ENCODE measurements at places on chromosomes 12 and 14. TPM values are rescaled to one million over a fixed set of nuclear protein-coding genes. Genes with fewer than 3 reads are reported as not detected.

GTF2H3 gene
- 56.3 TPM for total RNA-seq

SYCP3 gene
- total RNA-seq = not detected

MYG1 gene
- total RNA-seq = 74.0 TPM

- no peak for DNase-seq
Observed at GRCh38 chr12:7012024-7012607, 6.2 kb downstream of the LPCAT3 start.

DNA sequence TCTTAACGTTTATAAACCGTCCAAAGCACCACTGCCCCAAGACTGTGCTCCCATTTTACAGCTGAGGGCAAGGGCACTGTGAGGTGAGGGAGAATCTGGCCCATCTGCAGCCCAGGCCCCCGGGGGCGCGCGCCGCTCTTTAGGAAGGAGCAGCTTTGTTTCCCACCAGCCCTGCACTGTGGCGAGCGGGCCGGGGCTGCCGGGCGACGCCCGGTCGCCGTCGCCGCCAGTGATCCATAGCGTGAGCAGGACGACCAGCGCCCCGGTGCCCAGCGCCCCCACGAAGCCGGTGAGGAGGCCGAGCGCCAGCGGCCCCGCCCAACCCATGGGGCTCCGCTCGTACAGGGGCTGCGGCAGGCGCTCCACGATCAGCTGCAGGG lies 34.6 kb downstream of the FIGNL2 start:
- DNase-seq = no peak

DNA sequence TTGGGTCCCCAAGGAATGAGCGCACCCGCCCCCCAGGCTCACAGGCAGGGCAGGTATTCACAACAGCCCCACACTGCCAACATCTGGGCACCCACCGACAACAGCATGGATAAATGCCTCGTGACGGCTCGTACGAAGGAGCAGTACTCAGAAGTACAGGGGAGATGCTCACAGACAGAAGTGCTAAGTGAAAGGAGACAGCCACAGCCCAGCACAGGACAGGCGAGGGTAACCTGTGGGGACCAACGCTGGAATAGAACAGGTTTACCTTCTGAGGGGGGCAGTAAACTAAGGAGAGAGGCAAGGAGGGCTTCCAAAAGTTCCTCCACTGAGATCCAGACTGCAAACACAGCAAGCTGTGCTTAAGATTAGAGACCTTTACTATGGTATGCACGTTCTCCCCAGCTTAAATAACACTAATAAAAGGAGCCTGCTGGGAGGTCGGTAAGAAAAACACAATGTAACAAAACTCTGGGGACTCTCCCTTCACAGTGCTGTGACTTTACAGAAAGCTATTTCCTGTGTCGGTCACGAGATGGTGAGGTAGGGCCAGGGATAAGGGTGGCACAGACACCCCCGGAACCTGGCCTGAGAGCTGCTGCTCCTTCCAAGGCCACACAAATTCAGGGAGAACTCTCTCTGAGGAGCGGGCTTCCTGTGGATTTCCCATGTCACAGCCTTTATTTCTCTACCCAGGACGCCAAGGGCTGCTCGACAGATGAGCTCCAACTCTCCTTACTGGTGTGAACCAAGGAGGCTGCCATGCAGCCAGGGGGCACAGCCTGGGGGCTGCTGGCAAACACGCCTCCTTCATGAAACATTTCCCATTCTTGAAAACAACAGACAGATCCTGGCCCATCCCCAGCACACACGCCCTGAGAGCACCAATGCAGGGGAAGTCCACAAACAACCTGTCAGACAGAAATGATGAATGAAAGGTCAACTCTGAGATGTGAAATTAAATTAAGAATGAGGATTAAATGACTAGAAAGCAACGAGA lies 26.3 kb downstream of the SLC15A4 start:
- peak; percentile 93 for DNase-seq

DNA sequence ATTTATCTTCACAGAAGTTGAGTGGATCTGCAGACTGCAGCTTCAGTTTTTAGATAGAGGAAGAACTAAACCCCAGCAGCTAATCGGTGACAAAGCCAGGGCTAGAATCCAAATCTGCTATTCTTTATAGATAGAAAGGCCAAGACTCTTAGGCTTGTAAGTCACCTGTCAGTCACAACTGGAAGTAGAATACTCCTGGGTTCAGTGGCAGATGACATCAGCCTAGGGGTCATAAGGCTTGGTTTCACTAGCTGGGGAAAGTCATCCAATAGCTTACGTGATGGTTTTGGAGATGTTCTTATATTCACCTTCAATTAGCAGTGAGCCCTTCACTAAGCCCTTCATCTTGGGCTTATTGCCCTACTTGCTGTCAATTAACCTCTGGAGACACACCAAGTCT lies 93.4 kb downstream of the APAF1 start:
- no peak for DNase-seq

DNA sequence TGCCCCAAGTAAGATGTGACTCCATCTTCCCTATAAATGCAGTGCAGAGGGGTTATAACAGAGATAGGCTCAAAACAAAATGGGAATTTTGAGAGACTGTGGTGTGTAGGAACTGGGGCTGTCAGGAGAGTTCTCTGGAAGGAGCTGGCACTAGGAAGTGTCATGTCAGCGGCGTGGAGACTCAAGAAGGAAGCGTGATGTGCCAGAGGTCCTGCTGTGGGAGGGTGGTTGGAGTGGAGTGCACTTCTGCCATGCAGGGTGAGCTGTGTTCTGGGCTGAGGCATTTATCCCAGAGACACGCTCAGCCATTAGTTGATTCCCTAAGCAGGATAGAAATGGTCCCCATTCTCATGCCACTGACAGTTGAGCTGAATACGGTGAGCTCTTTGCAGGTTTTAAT lies 19.0 kb downstream of the GLT1D1 start:
- DNase-seq = no peak

DNA sequence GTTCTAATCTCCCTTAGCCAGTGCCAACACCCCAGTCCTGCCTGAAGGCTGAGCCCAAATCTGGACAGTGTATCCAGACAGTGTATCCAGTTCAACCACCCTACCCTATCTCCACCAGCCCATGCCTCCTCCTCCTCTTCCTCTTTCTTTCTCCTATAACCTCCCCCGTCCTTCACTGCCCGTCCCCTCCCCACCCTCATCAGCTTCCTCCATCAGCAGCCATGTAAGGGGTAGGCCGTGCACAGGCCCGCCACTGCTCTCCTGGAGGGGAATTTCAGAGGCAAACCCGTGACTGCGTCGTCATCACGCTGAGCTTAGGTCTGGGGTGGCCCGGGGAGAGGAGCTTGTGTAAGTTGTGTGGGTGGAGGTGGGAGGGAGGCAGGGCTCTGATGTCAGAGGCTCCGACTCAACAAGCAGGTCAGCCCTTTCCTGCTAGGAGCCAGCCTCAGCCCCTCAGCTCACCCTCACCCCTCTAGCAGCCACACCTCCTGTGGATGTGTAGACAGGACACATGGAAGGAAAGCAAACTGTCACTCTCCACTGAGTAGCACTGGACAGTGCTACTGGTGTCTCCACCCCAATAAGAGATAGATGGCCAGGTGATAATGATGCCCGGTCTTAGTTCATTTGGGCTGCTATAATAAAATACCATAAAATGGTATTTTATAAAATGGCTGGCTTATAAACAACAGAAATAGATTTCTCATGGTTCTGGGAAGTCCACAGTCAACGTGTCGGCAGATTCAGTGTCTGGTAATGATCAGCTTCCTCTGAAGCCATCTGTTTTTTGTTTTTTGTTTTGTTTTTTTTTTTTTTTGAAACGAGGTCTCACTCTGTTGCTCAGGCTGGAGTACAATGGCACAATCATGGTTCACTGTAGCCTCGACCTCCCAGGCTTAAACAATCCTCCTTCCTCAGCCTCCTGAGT lies 50.5 kb downstream of the IRF2BPL start:
- no peak for DNase-seq

DNA sequence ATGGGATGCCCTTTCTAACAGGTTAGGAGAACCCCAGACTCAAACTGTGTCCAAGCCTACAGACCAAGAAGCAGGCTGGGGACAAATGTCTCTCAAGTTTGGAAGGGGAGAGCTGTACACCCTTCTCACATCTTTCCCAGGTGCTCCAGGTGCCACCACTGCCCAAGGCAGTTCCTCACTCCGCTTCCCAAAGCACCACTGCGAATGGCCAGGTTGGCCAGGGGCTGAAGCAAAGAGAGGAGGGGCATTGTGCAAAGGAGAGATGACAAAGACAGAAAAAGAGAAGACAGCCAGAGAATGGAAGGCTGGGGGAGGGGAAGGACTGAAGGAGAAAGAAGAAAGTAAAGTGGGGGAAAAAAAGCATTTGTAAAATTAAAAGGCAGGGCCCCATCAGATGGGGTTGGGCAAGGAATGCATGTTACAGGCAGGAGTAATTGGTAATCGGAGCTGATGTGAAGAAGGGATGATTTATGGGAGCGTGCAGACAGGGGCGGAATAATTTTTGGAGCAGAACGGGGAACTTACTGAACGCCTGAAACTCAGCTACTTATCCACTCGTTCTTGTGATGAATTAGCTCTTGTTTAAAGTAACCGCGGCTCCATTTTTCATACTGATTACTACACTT lies 165.8 kb downstream of the ESRRB start:
- DNase-seq = no peak

DNA sequence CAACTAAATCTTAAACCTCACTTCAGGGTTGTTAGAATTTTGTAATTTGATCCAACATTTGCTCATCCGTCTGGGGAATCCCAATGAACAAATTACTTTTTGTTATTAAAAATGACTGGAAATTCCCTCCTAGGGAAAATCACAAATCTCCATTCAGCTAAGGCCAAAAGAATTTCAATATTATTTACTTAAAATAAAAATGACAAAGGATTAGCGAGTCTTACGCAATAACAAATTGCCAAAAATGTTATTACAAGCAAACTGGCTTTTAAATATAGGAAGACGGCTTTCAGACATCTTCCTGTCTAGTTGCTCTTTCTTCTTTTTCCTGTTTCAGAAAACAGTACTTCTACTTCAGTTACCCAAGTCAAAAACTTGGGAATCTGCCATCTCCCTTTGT lies 92.4 kb upstream of the TSPAN8 start:
- DNase-seq = peak; percentile 11

DNA sequence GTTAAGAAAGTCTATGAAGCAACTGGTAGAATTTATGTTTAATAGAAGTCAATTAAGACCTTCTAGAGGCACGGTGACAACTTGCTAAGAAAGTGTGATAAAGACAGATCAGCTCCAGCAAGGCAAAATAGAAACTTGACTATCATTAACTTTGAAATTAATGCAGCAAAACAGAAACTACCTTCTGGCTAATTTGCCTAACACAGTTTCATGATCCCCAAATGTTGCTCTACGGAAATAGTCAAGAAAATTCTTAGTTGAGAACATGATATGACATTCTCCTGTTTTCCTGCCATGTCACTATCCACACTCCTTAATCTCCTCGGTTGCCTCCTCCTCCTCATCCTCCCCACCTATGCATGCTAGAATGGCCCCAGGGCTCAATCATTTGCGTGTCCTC lies 4.2 kb downstream of the DENND5B start:
- DNase-seq = no peak

DNA sequence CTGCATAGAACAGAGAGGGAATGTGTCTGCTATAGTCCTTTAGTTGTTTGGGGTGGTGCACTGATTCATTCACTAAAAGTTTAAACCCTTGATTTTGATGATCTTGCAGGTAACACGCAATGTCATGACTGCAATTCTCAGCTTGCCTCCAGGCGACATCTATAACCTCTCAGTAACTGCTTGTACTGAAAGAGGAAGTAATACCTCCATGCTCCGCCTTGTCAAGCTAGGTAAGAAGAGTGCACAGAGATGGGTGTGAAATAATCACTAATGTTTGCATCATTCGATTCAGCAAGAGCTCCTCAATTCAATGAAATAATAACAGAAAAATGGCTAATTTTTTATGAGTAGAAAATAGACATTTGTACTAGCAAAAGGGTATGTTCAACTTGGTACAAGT lies 203.7 kb downstream of the PTPRO start:
- DNase-seq = no peak

DNA sequence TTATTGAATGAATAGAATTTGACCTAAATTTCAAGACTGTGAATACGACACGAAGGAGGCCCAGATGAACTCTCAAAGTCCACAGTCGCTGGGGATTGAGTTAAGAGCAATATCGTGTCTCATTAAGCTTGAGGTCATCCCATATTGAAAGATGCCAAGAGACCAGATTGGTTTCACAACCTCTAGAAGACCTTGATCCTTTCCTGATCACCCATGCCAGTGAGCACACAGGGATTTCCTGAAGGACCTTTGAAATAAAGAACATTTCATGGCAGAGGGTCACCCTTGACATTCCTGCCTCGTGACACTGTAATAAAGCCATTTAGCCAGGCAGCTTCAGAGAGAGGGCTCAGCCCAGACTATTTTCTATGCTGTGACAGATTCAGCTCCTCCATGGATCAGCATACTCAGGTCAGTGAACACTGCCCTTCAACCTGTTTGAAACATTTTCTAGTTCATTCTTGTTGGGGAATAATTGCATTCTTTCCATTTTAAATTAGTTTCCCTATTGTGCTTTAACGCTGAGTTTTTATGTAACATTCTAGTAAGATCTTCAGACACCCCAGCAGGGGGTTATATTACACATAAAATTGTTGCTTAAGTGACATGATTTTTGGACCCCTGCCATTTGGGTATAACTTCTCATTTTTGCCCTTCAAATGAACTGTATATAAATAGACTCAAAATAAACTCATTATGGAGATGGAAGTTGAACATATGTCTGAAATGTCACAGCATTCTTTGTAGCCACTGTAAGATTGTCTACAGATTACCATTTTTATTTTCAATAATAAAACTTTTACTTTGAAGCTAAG lies 213.2 kb downstream of the C12orf50 start:
- peak; percentile 15 for DNase-seq

GRCh38 chr14:25953532-25954139 lies 644.2 kb downstream of the NOVA1 start:
- DNase-seq = no peak

GRCh38 chr12:77816196-77816595 lies 14.5 kb upstream of the NAV3 start:
- no peak for DNase-seq

GRCh38 chr14:104280085-104280901 lies 141.9 kb downstream of the KIF26A start:
- DNase-seq = no peak

All from A172 (cell line).